ENCODE measurements at places on chromosomes 7 and 10. TPM values are rescaled to one million over a fixed set of nuclear protein-coding genes. Genes with fewer than 3 reads are reported as not detected.

CALHM3 gene
- not detected for total RNA-seq

LIPK gene
- total RNA-seq, result not detected

ZNF25 gene
- total RNA-seq, result 5.5 TPM

OR2A12 gene
- total RNA-seq, result not detected

H2BK1 gene
- not detected for total RNA-seq

BLNK gene
- total RNA-seq, result not detected

TRIM56 gene
- 11.2 TPM for total RNA-seq

ZNF117 gene
- total RNA-seq, result 2.6 TPM

SFTPD gene
- not detected for total RNA-seq

SLC26A5 gene
- total RNA-seq, result not detected

Data from myometrial cell (primary cell).